Cortex of kidney (tissue), 1 donor: ENCODE measurements at places on chromosomes 3 and 15.

DNA sequence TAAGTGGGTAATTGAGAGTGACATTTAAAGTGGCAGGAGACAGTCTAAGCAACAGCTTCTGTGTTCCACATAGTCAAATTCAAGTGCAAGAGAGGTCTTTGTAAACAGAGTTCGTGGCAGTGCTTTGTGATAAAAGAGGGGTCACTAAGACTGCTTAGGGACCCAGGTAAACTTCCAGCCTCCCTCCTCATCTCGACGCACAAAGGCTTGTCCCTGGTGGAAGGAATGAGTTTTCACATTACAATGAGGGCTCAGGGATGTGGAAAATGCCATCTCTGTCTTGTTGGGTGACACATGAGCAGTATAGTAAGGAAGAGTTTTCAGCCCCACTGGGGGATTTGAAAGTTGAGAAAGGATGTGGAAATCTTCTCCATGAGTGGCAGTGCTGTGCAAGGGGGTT lies 7.3 kb downstream of the GMNC start:
- no peak for DNase-seq

- DNase-seq = no peak
Measured at GRCh38 chr15:29711531-29711930, 110.7 kb downstream of the TJP1 start.

DNA sequence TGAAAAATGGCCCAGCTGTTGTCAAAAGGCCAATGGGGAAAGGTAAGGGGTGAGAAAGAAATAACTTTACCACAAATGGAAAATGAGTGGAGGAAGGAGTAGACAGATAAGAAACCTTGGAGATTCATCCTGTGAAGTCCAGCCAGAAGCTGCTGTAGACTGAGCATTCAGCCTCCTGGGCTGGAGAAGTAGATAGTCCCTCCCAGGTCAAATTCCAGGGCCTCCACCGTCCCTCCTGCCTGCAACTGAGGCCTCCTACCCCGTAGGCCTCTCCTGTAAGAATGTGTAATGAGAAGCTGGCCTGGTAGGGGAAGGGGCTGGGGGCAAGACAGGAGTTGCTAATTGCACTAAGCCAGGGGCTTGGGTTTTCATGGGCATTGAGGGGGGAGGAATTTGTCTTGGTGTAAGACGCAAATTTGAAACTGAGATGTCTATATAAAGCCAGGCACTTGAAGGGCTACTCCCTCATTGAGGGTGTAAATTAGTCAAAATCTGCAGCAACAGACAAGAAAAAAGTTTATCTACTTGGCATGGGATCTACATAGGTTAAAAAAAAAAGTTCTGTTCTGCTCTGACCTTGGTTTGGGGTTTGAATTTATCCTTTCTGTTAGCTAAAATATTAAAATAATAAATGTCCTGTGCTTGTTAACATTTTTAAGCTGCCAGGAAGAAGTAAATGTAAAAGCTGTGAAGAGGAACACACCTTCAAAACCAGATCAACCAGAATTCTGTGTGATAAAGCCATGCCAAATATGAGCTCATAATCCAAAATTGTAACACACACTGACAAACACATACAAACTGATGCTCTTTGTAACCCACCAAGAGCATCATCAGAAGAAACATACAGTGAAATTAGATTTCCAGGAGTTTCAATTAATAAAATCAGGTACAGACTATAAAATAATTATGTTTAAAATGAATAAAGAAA lies 1.7 kb upstream of the RBP2 start:
- DNase-seq = no peak

GRCh38 chr3:13480340-13481318 lies 523 bp downstream of the HDAC11 start:
- DNase-seq = no peak

- DNase-seq = no peak
Measured at GRCh38 chr3:179184826-179185225, 36.7 kb downstream of the PIK3CA start.

DNA sequence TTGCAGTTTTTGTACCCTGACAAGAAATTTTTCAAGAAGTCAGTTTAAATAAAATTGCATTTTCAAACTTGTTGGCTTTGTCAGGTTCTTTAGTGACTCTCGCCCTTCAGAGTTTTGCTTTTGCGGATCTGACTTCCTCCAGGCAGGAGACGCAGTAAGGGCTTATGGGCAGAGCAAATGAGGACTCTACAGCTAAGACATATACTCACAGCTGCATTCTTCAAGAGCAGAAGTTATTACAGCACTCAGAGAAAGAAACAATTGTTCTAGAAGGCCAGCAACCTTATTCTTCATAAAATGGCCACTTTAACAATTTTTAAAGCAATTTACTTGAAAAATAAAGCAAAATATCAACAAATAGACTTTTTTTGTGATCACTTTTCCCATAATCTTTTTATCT lies 438.8 kb upstream of the THRB start:
- DNase-seq = no peak

GRCh38 chr15:89004726-89005030 lies 83.6 kb upstream of the ABHD2 start:
- DNase-seq = no peak

DNA sequence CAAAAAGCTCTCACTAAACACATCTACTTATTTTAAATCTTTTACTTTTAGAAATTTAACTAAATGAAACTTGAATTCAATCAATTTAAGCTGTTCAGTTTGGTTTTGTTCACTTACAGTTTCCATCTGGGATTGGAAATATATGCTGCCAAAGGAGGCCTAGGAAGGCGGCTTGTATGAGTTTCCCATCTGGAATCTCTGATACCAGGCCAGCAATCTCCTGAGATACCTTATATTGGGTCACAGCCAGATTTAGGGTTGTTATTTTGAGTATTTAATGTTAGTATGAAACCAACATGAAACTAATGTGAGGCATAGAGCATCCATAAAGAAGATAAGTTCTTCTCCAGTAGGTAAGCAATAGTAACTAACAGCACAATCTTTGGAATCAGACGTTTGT lies 94.6 kb downstream of the GMNC start:
- no peak for DNase-seq

DNA sequence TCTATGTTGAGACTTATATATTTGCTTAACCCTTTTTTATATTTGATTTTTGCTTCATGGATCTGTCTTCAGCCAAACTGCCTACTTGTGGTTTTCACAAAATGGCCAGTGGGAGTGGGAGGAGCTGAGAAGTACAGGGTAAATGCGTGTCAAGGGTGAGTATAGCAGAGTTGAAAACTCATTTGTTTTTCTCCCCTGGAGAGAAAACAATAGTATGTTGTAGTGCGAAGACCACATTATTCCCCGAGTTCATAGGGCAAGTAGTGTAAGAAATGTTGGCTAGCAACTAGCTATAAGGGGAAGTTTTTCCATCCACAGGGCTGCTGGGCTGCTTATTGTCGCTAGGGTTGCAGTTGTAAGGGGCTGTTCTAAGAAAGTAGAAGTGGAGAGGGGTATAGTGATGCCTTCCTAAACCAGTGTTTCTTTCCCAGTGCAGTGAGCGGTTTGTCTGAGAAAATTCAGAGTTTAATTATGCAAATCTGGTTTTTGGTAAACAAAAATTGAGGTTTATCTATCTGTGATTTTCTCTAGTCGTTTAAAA lies 153.8 kb upstream of the AZI2 start:
- no peak for DNase-seq

DNA sequence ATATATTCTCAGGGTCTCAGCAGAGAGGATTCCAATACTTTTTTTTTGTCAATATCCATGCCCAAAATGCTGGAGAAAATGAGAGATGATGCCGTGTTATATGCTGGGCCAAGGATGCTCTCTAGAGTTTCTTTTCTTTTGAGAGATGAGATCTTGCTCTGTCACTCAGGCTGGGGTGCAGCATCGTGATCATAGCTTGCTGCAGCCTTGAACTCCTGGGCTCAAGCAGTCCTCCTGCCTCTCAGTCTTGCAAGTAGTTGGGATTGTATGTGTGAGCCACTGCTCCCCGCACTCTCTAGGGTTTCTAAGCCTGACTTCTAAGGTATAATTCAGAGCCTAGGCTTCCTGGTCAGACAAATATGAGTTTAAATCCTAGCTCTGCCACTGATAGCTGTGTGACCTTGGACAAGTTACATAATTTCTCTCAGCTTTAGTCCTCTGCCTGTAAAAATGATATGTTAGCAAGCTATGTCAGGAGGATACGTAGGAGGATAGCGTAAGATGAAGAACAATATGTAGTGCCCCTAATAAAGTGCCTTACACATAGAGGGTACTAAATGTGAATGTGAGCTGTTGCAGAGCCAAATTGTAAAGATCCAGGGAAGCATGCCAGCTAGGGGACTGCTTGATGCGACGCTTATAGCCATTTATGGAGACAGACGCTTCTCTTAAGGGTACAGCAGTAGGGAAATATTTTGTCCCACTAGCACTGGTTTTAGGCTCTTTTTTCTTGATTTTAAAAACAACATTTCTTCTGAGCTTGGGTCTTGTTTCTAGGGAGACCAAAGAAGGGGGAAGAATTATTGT lies 7.4 kb downstream of the STARD9 start:
- no peak for DNase-seq

GRCh38 chr15:72153269-72154000 lies 35.2 kb downstream of the SENP8 start:
- DNase-seq = no peak

GRCh38 chr15:67852418-67852817 lies 12.6 kb upstream of the RNU6-1 start:
- DNase-seq = no peak

DNA sequence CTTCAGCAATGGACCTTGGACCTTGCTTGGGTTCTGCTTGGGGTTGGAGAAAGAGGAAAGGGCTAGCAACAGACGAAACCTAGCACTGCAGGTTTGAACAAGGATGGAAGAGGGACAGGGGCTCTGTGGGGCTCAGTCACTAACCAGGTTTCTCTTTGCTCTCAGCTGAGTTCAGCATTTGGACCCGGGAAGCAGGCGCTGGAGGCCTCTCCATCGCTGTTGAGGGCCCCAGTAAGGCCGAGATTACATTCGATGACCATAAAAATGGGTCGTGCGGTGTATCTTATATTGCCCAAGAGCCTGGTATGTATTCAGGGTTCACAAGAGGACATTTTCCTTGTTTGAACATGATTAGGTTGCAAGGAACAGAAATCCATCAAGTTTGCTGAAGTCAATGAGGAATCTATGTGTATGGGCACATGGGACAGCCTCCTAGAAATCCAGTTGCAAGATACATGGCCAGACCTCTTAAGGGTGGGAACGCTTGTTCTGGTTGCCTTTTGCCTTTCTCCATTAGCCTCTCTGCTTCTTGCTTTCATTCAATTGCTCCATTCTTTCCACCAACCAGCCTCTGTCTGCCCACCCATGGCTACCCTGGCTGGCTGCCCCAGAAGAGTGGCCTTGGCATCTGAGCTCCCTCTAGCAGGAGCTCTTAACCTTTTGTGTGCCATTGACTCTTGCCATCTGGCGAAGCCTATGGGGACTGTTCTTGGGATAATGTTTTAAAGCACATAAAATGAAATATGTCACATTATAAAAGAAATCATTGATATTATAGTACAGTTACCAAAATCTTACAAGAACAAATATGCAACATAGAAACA lies 55.9 kb downstream of the DNASE1L3 start:
- DNase-seq = no peak

- DNase-seq = no peak
Measured at GRCh38 chr15:60787837-60788691, 309.1 kb upstream of the ICE2 start.

- no peak for DNase-seq
Measured at GRCh38 chr3:165464736-165465135, 268.6 kb upstream of the SLITRK3 start.

- DNase-seq = no peak
Measured at GRCh38 chr15:34483644-34484043, 46.0 kb upstream of the GOLGA8A start.

GRCh38 chr3:117681619-117682018 lies 972.0 kb downstream of the TUSC7 start:
- DNase-seq = no peak

DNA sequence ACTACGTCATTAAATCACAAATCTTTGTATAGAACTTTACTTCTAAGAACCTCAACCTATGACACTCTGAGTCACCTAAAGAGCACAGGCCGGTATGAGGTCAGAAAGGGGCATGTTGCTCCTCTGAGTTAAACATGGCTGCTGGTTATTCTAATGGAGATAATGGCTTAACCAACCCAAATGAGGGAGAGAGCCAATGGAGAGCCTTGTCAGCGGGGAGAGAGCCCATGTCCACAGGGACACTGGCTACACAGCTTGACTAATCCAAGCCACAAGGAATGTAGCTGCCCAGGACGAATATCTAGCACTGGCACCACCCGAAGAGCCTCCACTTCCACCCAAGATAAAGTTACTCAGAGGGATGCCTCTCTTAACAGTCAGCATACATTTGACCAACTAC lies 77.0 kb upstream of the STAC start:
- DNase-seq = no peak

DNA sequence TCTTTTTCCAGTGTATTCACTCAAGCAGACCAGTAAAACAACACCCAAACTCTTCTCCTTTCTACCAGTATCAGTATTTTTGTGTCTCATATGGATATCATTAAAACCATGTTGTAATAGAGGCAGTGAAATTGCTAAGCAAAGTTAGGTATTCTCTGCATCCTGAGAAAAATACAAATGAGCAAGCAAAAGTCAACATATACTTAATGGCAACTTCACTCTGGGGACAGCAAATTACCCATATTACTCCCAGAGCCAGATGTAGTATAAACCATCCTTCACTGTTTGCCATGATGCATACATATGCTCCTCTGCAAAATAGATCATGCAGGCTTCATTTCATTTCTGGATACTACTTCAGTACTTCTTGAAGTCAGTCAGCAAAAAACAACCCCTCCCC lies 22.1 kb downstream of the UBA5 start:
- no peak for DNase-seq

DNA sequence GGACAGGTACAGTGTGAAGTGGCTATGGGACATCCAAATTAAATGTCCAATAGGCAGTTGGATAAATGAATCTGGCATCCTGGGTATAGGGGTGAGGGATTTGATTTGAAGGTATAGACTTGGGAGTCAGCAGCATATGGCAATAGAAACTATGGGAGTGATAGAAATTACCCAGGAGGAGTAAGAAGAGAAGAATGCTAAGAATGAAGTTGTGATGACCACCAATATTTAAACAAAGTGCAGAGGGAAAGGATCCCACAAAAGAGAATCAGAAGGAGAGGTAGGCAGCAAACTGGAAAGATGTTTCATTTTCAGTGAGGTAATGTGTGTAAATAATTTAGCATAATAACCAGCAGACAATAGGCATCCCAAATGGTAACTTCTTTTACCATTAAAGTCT lies 13.8 kb upstream of the MSL2 start:
- no peak for DNase-seq

GRCh38 chr3:2423143-2423542 lies 324.5 kb downstream of the CNTN4 start:
- DNase-seq = no peak

GRCh38 chr15:46778876-46779275 lies 938.4 kb upstream of the SEMA6D start:
- DNase-seq = no peak

- DNase-seq = no peak
Measured at GRCh38 chr3:174100744-174101143, 703.2 kb downstream of the NLGN1 start.

GRCh38 chr3:49495023-49495422 lies 25.0 kb downstream of the DAG1 start:
- no peak for DNase-seq
